NCI-H524 treated with DMSO at 0.1 percent for 48 hours (cell line): ENCODE measurements at places on chromosomes 4 and X.

- DNase-seq: no peak
Observed at GRCh38 chr4:14277505-14277904, 650.0 kb upstream of the BOD1L1 start.

DNA sequence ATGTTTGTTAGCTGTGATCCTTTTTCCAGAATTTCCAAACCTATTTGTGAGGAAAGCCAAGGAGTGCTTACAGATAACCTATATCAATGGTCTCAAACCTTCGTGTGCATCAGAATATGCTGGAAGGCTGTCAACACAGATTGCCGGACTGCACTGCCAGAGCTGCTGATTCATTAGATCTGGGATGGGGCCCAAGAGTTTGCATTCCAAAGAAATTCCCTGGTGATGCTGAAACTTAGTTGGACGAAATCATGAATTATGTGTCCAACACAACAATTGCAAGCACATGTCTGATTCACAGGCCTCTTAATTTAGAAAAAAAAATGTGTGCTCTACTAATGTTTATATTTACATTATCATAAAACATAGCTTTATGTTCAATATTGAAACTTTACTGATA, 544.0 kb upstream of the AMOT start:
- DNase-seq: no peak

DNA sequence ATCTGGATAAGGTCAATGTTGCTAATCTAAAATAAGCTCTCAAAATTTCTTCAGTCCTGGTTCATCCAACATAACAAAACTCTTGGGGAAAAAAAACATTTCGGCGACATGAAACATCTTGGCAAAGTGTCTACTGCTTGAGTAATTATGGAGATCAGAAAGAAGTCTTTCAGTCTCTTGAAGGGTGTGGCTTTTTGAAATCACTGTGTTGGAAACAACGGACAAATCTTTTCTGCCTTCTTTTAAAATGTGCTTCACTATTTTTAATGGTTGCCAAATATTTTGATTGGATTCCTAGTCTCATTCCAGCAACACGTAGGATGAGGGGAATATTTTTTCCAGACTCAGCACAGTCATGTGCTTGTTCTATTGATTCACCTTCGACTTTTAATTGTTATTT, 138.6 kb downstream of the KLHL8 start:
- no peak for DNase-seq

DNA sequence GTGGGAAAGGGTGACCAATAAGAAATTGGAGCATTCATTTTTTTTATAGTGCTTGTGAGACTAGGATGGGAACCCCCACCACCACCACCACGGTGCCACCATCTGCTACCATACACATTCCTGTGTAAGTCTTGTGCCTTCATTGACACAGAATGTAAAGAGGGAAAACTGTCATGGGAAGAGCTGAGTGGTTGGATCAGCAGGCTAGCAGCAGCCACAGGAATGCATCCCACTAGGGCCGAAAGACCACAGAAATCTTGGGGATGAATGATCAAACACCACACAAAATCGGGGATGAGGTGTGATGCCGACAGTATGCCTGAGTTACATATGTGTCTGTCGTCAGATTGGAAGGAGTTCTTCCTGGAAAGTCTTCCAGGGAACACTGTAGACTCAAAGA, 69.2 kb downstream of the SRPX start:
- DNase-seq: no peak

DNA sequence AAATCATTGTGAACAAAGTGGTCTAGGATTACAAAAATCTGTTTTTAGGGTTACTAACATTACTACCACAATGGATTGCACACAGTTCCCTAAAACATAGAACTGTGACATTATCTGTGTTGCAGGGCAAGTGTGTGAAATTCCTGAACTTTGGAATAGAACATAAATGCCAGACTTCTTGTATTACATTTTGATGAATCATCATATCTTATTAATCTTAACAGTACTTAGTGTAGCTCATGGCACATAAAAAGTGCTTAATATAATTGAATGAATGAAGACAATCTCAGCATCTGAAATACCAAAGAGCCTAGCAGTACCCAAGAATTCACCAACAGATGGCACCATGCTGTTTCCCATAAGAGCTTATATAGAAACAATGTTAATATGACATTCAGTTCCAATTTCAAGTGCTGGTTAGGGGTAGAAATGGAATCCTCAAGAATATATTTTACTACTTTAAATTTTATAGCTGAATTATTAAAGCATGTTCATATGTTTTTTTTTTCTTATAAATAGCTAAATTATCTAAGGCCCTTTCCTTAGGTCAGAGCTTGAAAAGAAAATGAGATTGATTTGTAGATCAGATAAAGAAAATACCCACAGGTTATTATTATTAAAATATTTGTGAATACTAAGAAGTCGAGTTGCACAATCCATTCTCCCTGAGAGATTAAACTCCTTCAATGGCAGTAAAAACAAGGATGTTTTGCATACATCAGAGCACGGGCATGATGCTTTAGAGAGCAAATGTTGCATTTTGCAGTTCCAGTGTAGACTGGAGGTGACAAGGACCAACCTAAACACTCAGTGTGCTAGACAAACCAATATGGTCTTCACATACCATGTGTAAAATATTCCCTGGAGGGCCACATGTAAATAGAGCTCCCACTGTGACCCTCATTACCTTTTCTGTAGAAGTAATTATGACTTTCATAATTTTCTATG, 25.7 kb upstream of the SHISA3 start:
- DNase-seq: peak; percentile 36

DNA sequence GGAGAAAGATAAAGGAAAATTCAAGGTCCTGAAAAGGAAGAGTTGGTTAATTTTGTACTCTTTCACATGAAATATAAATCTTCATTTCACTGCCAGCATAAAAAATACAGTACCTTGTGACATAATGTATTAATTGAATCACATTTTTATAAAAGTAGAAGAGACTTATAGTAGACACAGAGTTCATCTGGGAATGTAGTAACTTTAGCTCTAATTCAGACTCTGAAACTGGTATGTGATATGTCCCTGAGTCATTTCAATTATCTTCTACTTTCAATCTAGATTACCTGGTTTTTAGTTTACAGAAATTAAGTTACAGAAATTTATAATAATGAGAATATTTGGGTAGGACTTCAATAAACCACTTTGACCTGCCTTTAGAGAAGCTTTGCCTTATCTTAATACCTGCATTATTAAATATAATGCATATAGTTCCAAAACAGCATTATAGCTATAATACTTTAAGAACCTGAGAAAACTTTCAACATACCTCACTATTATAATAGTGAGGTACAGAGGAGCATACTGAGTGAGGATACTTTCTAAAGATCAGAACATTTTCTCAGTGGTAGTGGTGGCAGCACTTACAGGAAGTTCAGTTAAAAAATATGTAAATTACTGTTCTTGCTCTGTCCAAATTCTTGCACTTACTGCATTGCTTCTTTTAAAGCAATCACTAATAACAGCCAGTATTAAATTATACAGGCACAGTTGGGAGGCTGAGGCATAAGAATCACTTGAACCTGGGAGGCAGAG, 11.2 kb downstream of the NEK1 start:
- no peak for DNase-seq

- no peak for DNase-seq
Observed at GRCh38 chrX:42276982-42277690, 353.8 kb upstream of the CASK start.

DNA sequence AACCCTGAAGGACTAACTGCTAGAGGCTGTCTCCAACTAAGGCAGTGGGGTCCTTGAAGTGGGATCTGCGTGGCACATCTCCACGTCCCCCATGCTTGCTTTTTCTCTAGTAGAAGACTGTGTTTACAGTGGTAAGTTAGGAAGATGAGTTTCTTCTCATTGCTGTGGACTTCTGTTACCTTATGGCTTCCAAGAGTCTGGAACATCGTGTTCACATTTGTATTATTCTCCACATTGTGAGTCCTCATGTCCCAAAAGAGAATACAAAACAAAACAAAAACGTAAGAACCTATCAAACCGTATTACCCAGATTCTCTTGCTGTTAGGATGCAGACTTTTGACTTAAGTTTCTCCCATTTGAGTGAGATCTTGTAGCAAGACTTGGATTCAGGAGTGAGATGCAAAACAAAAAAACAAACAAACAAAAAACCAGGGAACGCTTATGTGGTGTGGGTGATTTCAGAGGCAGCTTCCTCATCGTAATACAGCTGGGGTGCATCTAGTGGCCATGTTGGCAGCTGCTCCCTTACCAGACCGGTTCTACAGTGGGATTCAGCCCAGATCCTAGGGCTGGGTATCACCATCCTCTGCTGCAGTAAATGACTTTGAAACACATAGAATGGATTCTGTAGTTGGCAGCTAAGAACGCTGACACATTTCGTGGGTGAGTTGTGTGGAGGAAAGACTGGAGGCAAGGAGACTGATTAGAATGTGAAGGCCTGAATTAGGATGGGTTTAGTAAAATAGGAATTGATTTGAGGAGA, 41.3 kb downstream of the TMEM131L start:
- DNase-seq: no peak

- DNase-seq: no peak
Observed at GRCh38 chr4:52946855-52947254, 84.7 kb downstream of the RASL11B start.

GRCh38 chr4:86948276-86948675, 13.5 kb downstream of the AFF1 start:
- no peak for DNase-seq

DNA sequence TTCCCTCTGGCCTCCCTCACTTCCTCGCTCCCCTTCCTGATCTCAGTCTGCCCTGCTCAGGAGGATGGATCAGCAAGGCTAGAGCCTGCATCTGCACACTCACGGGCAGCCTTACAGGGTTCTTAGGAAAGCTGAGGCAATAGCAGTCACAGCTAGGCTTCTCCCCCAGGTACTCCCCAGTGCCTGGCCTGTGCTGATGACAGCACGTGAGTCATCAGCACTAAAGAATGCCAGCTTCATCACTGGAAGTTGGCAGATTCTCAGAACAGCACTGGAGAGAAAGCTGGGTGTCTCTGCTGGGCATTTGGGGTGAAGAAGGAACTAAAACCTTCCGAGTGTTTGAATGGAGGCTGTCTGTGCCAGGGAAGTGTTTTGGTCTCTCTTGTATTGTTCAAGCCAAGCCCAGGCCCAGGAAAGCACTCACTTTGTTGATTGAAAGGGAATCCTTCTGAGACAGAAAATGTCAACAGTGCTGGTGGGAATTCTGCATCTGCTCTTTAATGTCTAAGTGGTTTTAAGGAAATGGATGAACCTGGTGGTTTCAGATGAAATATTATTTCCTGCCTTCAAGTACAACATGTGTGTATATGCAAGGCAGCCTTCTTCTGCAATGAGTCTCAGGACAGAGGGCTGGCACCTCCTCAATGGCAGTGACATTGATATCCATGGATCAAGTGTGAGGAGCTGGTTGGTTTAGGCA, 73.0 kb upstream of the SCOC start:
- DNase-seq: no peak

GRCh38 chr4:172998527-172999469, 169.8 kb upstream of the GALNT7 start:
- DNase-seq: no peak

DNA sequence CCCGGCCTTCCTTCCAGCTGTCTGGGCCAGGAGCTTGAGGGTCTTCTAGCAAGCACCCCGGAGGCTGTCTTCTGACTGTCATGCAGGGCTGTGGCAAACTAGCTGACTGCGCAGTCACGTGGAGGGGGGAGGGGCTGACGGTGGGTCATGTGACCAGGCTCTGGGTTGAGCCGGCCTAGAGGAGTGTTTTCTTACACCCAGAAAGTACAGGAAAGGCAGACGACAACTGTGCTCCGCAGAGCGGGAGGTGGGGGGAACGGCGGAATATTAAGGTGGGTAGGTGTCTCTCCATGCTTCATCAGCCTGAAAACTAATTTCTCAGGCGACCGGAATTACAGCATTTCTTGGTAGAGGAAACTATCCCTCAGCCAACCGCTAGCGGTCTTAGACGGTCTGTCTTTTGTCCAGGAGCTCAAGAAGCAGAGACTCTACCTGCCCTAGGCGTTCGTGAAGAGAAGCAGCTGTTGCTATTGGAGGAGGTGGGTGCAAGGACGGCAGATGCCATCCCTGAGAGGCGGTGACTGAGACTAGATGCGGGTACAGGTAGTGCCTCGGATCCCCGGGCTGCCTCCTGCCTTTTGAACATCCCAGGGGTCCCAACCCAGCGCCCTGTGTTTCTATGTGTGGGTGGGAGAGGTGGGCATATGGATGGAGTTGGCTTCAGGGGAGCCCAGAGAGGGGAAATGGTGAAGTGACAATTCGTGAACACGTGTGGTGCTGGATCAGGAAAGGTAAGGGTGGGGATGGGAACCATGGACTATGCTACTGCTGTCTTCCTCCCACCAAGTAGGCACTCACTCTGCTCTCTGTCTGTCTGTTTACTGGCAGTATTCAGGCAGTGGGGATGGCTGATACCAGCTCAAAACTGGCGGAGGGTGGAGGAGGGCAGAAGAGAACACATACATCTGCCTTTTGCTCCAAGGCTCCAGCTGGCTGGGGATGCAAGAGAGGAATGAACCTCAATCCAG, 8.8 kb downstream of the GPRASP1 start:
- peak; percentile 8 for DNase-seq

DNA sequence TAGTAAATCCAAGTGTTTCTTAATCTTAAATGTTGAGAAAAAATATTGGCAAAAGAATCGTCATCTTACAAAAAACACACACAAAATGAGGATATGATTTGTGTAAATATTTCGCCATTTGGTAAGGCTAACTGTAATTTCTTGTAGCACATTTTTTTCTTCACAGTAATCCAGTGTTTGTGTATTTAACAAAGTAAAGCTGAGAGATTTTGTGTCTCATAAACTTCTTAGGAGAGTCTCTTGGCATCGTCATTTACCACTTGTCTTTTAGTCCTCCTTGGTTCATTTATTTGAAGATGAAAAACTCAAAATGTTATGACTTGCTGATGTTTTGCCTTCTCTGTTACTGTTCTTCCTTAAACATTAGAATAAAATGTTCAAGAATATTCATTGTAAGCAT, 326.7 kb upstream of the PITX2 start:
- no peak for DNase-seq

- no peak for DNase-seq
Observed at GRCh38 chr4:60544981-60545380, 655.1 kb upstream of the ADGRL3 start.

GRCh38 chr4:174023641-174024040, 259.8 kb downstream of the FBXO8 start:
- DNase-seq: no peak

- DNase-seq: no peak
Observed at GRCh38 chr4:63693321-63693720, 715.9 kb downstream of the TECRL start.

- DNase-seq: no peak
Observed at GRCh38 chrX:155886409-155886808, 5.3 kb downstream of the VAMP7 start.

DNA sequence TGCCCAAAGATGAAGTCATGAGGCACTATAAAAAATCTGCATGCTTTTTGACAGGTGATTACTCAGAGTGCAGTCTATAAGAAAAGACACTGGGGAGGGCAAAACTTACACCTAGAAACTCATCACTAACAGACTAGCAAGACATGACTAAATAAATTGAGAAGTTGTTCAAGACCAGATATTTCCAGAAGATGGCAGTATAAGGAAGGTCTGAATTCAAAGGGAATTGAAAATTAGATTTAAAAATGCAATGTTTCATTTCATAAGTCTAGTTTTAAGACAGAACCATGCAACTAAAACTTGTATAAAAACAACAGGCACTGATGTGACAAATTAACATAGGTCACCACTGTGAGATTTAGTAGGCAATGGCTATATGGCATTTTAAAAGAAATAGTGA, 232.5 kb upstream of the POF1B start:
- DNase-seq: no peak

GRCh38 chrX:15464704-15465103, 28.4 kb downstream of the PIR start:
- no peak for DNase-seq

GRCh38 chrX:6292599-6292998, 63.9 kb upstream of the NLGN4X start:
- no peak for DNase-seq

- no peak for DNase-seq
Observed at GRCh38 chrX:107565015-107565414, 63.3 kb upstream of the PRPS1 start.
